HepG2 (cell line): ENCODE measurements at places on chromosomes 2 and 18.
A peak's percentile ranks its signal among the peaks of the same experiment; 100 is the strongest.

DNA sequence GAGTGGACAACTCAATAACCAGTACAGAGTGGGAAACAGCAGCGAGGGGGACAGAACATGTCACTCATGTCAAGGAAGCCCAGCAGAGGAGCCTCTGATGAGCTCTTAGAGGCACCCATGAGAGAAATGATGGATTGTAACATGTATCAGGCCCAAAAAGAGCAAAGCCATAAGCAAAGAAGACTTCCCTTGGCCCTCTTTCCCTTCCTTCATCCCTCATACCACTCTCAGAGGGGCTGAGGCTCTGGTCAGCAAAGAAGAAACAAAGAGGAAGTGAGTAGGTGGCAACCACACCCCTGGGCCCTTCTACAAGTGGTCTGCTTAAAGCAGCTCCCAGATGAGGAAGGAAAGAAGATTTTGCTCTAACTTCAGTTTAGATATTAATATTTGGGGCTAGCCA is 112.8 kb downstream of the CDC42EP3 start:
- no peak for DNase-seq

DNA sequence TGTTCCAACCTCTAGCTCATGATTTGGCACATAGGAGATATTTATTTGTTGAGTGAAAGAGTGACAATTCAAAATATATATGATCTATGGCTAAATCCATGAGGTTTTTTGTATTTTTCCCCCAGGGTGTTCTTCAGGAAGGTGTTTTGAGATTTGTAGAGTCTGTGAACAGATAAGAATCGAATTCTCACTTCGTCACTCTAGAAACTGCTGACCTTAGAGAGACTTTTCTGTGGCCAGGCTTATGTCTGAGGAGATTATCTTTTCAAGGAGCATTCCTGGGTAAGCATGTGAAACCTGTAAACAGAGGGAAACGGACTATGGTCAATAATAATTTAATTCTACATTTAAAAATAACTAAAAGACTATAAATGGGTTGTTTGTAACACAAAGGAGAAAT is 849 bp upstream of the ITGB6 start:
- no peak for DNase-seq

GRCh38 chr2:178949584-178949983 is 100.4 kb downstream of the CCDC141 start:
- no peak for DNase-seq

GRCh38 chr2:131014141-131014540 is 79.1 kb downstream of the FAM168B start:
- DNase-seq = no peak

- DNase-seq = no peak
Observed at GRCh38 chr2:215451012-215451756, 15.3 kb upstream of the FN1 start.

DNA sequence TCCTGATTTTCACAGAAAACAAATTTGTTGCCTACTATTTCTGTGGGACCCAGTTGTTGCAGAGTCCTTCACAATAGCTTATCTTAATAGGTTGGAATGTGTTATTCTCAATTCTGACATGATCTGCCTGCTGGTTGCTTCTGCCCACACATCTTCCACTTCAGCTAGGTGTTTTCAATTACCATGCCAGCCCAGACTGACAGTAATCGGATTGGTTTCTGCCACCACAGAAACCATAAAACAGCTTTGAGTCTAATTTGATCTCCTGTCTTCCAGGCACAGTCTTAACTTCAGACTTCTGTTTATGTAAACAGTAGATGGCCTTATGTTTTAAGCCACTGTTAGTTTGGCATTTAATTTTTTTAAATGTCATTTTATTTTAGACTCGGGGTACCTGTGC is 248.2 kb upstream of the RBMS1 start:
- DNase-seq = no peak

DNA sequence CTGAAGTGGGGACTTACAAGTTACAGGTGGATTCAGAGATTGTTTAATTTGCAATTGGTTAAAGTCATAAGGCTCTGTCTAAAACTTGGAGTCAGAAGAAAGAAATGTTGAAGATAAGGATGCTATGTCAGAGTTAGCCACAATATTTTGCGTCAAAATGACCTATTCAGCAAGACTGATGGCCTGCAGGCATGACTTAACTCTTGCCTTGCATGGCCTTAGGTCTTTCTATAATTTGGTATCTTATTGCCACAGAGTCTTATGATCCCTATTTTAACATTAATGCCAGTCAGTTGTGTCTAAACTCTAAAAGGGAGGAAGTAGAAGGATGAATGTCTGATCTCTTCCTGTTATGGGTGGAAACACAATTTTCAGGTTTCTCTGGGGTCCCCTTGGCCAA is 5.2 kb upstream of the COMMD1 start:
- no peak for DNase-seq

GRCh38 chr2:165443511-165443910 is 26.0 kb upstream of the CSRNP3 start:
- no peak for DNase-seq

DNA sequence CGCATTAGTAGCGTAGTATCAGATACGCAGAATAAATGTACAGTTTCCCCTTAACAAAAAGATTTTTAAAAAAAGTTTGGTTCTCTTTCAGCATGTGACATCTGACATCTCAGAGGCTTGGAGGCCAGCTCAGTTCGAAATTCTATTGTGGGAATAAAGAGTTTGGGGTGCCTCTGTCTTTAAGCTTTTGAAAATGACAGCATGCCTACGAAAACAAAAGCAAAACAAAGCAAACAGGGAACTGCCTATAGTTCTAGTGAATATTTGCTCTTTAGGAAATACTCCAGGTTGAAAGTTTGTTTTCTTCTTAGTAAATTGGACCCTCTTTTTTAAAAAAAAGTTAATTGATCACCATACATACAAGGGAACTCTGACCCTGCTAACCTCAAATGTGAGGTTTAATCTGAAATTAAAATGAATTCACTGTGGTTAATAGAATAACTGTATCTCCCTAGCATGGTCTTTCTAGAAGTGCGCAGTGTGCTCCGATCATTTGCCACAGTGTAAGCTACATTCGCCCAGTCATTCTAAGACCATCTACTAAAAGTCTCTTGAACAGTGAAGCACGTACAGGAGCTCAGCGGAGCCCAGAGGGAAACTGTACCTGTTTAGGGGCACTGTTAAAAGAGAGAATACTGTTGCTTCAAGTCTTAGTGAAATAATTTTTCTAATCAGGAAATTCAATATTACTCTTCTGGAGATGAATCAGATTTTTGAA is 347.0 kb upstream of the CDH2 start:
- DNase-seq = no peak

DNA sequence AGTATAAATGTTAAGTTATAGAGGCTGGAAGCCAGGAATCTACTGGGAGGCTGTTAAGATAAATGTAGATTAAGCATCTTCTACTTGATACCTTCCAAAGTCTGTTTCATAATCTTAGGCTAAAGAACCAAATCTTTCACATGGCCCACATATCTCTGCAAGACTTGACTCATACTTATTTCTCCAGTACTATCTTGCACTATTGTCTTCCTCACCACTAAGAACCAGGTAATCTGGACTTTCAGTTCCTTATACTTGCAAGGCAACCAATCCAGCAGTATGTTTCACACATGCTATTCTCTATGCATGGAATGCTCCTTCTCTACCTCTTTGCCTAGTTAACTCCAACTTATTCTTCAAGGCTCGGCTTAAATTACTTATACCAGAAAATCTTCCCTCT is 62.2 kb downstream of the RBMS1 start:
- DNase-seq = no peak

GRCh38 chr18:9666548-9666947 is 41.6 kb upstream of the RAB31 start:
- DNase-seq = no peak

GRCh38 chr2:159557437-159558034 is 58.8 kb downstream of the BAZ2B start:
- peak; percentile 42 for DNase-seq

DNA sequence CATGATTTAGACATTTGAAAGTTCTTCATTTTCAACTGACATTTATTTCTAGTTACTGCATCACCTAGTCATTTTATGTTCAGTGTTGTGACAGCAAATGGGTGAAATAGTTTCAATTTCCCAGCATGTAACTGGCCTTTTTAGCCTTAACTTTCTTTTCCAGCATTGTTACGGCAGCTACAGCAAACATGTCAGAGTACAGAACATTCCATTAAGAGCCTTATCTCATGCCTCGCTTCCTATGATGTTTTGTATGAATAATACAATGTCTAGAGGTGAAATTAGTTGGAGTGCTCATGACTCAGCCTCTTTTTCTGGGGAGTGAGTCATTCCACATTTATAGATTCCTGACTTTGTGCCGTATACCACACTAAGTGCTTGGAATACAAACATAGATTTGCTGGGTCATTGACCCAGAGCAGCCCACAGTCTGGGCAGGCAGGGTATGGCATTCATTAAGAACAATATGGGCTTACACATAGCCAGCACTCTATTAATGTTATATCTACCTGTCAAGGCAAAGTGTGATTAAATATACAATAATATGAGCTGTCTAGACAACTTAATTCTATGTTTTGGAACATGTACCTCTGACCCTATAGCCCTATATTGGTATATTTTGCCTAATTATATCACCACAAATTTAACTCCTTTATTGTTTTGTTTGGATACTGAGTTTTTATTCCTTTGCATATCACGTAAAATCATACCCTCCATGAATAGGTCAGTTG is 72.2 kb downstream of the MAP2 start:
- peak; percentile 86 for DNase-seq

GRCh38 chr2:223051693-223052289 is at the start of gene KCNE4:
Gene KCNE4, plus strand, starts transcription at chr2:223052190. Its CDS starts 641 bp downstream, at chr2:223052831.
- no peak for DNase-seq

GRCh38 chr2:134712736-134713135 is 6.1 kb downstream of the TMEM163 start:
- no peak for DNase-seq

DNA sequence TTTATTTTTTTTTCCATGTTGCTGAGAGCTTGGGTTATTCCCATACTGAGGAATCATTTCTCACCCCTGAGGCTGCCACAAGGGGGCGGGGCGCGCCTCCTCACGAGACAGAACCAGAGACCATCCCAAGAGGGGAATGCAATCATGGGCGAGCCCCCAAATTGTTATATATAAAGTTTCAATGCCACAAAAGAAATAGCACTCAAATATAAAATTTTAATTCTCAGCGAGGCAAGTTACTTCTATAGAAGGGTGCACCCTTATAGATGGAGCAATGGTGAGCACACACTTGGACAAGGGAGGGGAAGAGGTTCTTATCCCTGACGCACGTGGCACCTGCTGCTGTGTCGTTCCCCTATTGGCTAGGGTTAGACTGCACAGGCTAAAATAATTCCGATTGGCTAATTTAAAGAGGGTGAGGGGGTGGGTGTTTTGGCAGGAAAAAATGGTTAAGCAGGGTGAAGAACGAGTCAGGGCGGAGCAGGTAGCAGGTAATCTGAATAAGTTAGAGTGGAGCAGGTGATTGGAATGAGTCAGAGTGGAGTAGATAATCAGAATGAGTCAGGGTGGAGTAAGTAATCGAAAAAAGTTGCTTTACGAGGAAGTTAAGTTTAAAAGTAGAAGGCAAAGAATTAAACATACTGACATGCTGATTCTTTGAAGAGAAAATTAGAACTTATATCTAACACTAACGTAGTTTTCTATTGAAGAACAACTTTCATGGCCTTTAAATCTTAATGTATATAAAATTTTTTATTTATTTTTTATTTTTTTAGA is 177.5 kb downstream of the MTCL1 start:
- peak; percentile 21 for DNase-seq

GRCh38 chr2:109299536-109299935 is 170.5 kb downstream of the SH3RF3 start:
- DNase-seq = no peak

DNA sequence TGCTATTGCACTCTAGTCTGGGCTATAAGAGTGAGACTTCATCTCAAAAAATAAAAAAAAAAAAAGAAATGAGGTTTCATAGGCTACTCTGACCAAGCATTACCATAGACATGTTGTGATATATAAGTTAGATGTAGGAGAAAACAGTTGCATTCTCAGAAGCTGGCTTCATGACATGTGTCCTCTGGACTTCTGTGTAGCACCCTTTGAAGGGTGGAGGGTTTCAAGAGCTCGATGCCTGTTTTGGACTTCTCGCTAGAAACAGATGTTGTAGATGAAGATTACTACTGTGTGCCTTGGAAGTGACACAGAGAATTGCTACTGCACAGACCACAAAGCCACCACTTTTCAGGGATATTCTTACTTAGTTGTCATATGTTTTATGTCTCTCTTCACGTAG is 91.0 kb downstream of the TMEM247 start:
- no peak for DNase-seq

- DNase-seq = no peak
Observed at GRCh38 chr2:215052404-215052803, 86.0 kb downstream of the ABCA12 start.

GRCh38 chr2:70201225-70201768 is 10.5 kb upstream of the C2orf42 start:
- no peak for DNase-seq

GRCh38 chr18:427005-427404 is 73.5 kb downstream of the COLEC12 start:
- no peak for DNase-seq

GRCh38 chr2:157596992-157597681 is 31.5 kb downstream of the ACVR1C start:
- DNase-seq = no peak

GRCh38 chr18:50307738-50308470 is 20.4 kb upstream of the CXXC1 start:
- peak; percentile 85 for DNase-seq

DNA sequence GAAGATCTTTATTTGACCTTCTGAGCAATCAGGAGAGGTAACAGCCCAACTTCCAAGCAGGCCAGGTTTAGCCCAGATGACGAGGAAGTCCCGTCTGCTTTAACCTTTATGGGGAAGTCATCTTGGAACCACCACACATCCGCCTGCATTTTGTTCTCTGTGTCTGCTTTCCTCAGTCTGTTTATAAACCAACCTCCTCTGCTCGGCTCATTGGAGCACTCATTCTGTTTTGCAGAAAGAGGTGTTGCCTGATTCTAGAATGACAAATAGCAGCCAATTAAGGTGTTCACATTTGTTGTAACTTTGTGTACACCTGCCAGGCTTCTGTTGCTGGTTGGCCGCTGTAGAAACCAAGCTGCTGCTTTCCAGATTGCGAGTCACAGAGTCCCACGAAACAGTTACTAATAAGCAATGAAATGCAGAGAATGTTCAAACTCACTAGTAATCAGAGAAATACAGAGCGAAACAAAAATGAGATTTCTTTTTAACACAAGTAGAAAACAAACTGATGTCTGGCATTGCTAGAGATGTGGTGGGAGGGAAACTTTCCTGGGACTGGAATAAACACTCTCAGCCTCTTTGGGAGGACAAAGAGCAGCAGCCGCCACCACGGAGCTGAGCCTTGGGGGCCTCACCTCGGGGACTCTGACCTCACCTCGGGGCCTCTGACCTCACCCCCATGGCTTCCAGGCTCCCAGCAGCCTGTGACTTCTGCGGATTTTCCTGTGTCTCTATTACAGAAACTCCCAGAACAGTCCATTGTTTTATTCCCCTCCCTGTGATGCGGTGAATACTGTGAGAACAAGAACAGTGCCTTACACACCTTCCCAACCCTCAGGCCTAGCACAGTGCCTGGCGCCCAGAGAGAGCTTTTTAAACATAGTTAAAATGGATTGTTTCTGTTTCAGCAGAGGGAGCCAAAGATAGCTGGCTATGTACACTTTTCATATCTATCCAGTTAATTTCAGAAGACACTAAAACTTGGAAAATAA is 64.0 kb downstream of the MBP start:
- DNase-seq = no peak
